ENCODE measurements at places on chromosomes 11 and 22. TPM values are rescaled to one million over a fixed set of nuclear protein-coding genes. Genes with fewer than 3 reads are reported as not detected.

The LRRC32 gene
- 65.6 TPM for total RNA-seq

The VPREB3 gene
- total RNA-seq: not detected

The VPREB1 gene
- not detected for total RNA-seq

The GRAP2 gene
- total RNA-seq: not detected

The SEC14L2 gene
- total RNA-seq: 33.7 TPM

The SLC17A6 gene
- not detected for total RNA-seq

The CD3E gene
- not detected for total RNA-seq

The OR51F2 gene
- not detected for total RNA-seq

The APOL4 gene
- total RNA-seq: 2.4 TPM

The CD3D gene
- not detected for total RNA-seq

The MRGPRX4 gene
- total RNA-seq: not detected

The MYOD1 gene
- total RNA-seq: not detected

The MYO7A gene
- total RNA-seq: 0.23 TPM

The LRRC75B gene
- 2.6 TPM for total RNA-seq

The OR51B2 gene
- not detected for total RNA-seq

The FGF3 gene
- not detected for total RNA-seq

The GLB1L3 gene
- total RNA-seq: not detected

The TPBGL gene
- total RNA-seq: not detected

The TSPAN18 gene
- total RNA-seq: 0.70 TPM

The B4GALNT4 gene
- 1.1 TPM for total RNA-seq

The TMEM86A gene
- 0.47 TPM for total RNA-seq

The SCGB1D2 gene
- total RNA-seq: not detected

The GVQW3 gene
- 1.4 TPM for total RNA-seq

The SLCO2B1 gene
- under 0.01 TPM for total RNA-seq

The UCP2 gene
- 0.60 TPM for total RNA-seq

The OR56A1 gene
- not detected for total RNA-seq

The MS4A6A gene
- total RNA-seq: not detected

The CDK2AP2 gene
- 2.8 TPM for total RNA-seq

The TMEM45B gene
- not detected for total RNA-seq

The B3GAT1 gene
- not detected for total RNA-seq

The TNNT3 gene
- 0.15 TPM for total RNA-seq

Data from smooth muscle cell of the coronary artery (primary cell).